ENCODE measurements at places on chromosomes 5 and 9. TPM values are rescaled to one million over a fixed set of nuclear protein-coding genes. Genes with fewer than 3 reads are reported as not detected.

Gene INSYN2B
- not detected for total RNA-seq

Gene PCDHGA8
- 0.90 TPM for total RNA-seq

GRCh38 chr5:97046270-97046982 is 96.0 kb downstream of the LIX1 start:
- DNase-seq: no peak

DNA sequence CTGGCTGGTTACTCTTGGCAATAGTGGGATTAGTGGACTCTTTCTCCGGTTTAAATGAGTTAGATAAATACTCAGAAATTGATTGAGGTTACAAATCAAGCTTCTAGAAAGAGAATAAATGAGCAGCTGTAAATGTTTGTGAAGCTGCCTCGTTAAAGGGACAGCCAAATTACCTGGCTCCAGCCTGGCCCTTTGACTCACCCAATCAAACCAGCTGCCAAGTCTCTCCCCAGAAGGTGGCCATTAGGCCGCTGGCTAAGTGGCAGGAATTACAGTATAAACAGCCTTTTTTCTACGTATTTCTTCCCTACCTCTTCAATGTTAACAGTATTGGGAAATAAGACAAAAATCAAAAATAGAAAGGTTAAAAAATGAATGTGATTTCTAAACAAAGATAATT is 46.0 kb upstream of the SRFBP1 start:
- DNase-seq: no peak

GRCh38 chr9:96203867-96204501 is 98.0 kb downstream of the HSD17B3 start:
- no peak for DNase-seq

DNA sequence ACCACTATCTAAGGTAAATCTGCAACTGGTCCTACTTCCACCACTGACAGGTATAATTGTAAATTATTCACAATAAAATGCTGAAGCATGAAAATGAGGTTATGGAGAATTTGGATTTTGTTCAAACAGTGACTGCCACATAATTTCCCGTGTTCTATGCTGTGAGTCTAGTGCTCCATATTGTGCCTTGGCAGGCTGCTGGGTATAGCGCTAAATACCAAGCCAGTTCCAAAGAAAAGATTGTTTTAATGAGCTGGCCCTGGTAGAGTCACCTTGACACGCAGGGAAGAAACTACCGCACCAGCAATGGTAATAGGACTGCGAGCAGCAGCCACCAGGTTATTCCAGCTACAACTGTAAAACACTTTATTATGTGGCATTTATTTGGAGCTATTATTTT is 30.4 kb downstream of the PSMB7 start:
- DNase-seq: no peak

- DNase-seq: no peak
Observed at GRCh38 chr5:39197556-39197955, 21.8 kb downstream of the FYB1 start.

DNA sequence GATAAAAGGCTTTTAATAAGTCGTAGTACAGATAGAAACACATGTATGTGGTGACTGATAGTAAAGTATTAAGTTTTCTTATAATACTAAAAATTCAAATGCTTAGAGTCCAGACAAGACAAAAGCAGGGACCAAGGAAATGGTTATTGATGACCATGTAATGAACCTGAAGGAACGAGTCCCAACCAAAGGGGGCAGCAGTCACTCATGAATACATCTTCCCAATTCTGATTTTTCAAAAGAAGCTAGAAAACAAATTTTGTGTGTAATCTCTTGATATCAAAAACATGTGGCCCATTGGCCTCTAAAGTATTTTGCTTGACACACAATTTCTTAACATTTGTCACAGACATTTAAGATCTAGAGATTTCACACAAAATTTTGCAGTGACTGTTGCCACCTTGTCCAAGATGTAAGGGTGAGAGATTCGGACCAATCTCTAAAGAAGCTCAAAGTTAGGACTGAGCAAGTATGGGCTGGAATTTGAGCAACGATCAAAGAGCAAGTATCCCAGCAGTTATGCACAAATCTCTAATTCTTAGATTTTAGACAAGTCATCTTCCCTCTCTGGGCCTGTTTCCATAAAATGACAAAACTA is 66.8 kb downstream of the ARL15 start:
- DNase-seq: no peak

GRCh38 chr5:98911280-98912040 is 17.3 kb downstream of the CHD1 start:
- DNase-seq: no peak

- DNase-seq: no peak
Observed at GRCh38 chr9:91207397-91207728, 154.4 kb downstream of the AUH start.

DNA sequence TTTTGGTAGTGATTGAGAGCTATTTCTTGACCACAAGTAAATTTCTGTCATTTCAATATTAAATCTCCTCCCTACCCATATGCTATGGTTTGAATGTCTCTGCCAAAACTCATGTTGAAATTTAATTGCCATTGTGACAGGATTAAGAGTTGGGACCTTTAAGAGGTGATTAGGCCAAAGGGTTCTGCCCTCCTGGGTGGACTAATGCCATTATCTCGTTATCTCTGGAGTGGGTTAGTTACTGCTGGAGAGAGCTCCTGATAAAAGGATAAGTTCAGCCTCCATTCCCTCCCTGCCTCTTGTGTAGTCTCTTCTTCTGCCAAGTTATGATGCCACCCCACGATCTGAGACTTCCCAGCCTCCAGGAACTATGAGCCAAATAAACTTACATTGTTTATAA is 3.6 kb upstream of the DRD1 start:
- no peak for DNase-seq

- no peak for DNase-seq
Observed at GRCh38 chr5:96823900-96824380, 16.2 kb upstream of the ERAP1 start.

DNA sequence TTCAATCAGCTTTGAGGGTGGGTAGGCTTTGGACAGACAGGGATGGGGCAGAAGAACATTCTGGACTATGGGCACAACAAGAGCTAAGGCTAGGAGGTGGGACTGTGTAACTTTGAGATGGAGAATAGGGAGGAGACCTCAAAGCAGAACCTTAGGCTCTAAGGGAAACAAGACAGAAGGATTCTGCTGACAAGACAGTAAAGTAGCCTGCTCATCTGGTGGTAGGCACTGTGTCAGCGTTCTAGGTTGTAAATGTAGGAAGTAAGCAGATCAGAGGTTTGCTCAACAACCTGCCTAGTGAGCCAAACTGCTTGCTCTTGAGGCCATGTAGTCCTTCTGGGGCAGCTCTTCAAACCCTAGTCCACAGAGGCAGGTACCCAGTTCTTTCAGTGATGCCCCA is 15.0 kb upstream of the IL12B start:
- no peak for DNase-seq

DNA sequence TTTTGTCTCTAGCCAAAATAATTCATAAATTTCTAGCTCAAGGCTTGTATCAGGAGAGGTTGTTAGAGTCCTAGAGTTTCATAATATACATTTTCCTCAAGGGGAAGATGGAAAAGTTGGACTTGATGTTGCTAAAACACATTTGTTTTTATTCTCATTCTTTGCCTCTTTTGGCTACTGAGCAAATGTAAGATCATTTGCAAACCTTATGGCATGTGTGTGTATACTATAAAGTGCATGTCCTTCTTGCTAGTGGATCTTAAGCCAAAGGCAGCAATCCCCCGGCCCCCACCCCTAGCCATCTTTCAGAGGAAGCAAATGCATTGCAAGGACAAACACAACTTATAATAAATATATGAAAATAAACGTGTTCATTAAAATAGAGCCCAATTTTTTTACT is 43.0 kb downstream of the ADAMTSL1 start:
- DNase-seq: no peak

DNA sequence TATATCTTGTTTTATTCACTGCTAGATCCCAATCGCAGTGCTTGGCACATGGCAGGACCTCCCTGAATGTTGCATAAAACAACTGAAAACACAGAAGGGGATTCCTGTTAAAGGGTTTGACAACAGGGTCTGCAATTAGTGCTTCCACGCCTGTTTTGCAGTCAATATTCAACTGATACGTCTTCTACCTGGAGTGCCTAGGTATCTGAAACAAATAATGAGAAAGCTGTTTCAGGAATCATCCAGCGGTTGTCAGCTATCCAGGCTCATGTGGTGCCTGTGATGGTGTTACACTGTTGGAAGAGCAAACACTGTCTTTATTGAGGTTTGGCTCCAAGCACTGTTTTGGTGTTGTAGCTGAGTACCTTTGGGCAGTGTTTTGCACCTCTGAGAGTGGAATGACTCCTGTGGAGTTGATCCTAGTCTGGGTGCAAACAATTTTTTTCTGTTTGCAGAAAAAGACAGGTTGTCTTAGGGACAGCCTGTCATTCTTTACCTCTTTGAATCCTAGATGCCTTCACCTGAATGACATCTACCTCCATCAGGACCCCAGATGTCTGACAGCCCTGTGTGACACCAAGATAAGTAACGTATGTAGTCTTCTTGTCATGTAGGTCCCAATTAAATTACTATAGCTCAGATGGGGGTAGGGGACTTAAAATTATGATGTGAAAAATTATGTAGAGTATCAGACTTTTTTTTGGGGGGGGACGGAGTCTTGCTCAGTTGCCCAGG is 14.8 kb upstream of the MATR3 start:
- no peak for DNase-seq

- DNase-seq: no peak
Observed at GRCh38 chr5:45355189-45355992, 340.8 kb downstream of the HCN1 start.

GRCh38 chr5:134079748-134080581 is 34.5 kb upstream of the TCF7 start:
- DNase-seq: no peak

GRCh38 chr5:138748630-138749081 is 4.6 kb upstream of the CTNNA1 start:
- no peak for DNase-seq

- no peak for DNase-seq
Observed at GRCh38 chr5:17439956-17440355, 58.1 kb upstream of the TAF11L2 start.

DNA sequence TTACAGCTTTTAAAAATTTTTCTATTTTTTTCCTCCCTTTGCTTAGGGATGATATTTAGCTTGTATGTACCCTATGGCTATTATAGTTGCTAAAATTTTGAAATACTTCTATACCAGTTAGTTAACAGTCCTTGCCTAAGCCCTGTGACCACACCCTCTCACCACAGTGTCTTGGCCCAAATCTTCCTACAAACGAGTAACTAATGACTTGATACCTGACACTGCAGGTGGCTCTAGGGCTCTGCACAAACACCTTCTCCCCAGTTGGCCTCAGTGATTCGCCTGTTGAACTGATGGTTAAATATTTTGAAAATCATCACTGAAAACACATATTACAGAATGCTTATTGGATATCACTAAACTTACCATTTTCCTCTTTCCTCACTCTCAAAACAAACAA is 449.6 kb upstream of the CHD1 start:
- no peak for DNase-seq

GRCh38 chr9:108423433-108423832 is 432.4 kb downstream of the ACTL7B start:
- DNase-seq: no peak

DNA sequence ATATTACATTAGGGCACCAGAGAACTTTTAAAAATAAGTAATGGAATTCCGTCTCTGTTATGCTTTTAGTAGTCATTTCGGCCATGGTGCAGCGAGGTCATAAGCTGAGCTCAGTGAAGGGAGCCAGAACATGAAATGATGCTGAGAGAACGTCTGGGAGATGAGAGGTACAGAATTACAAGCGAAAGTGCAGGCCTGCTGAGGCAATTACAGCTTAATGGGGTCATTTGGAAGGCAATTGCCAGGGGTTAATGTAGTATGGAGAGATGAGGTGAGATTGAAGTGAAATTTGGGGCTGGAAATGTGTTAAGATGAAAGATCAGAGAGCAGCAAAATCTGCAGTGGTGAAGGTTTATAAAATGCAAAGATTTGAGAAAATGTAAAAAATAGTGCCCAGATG is 96.5 kb downstream of the PBX3 start:
- DNase-seq: no peak

- DNase-seq: no peak
Observed at GRCh38 chr5:122444411-122444810, 132.4 kb downstream of the SNCAIP start.

- no peak for DNase-seq
Observed at GRCh38 chr5:64765804-64766504, 2.5 kb downstream of the SREK1IP1 start.

All from H9 (cell line).